Right cardiac atrium (tissue), 5 donors: ENCODE measurements at places on chromosomes 12 and 14. TPM values are rescaled to one million over a fixed set of nuclear protein-coding genes. Genes with fewer than 3 reads are reported as not detected.

- DNase-seq: no peak
Measured at GRCh38 chr12:114902665-114903064, 218.7 kb upstream of the TBX3 start.

DNA sequence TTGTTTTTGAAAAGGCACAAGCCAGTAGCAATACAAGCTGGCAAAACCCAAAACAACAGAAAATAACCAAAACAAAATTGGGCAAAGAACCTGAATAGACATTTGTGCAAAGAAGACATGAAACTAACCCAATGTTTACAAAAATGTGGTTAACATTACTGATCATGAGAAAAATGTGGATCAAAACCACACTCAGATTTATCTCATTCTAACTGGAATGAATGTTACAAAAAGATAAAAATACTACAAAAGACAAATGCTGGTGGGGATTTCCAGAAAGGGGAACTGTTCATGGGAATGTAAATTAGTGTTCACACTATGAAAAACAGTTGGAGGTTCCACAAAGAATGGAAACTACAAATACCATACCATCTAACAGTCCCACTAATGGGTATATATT is 26.6 kb downstream of the ASCL4 start:
- no peak for DNase-seq

DNA sequence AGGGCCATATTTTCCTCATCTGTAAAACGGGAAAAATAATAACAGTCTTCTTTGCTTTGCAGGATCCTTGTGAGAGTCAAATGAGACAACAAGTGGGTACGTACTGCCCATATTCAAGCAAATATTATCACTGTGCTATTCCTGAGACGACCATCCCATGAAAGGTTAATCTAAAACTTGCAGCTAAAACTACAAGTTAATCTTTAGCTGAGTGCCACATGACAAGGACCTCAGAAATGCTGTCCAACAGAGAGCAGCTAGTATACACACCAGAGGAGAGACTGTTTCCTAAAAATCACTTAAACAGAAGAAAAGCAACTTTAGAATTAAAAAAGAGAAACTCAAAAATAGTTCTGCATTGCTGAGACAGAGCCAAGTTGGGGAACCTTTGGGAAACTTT is 162.7 kb upstream of the TMTC2 start:
- DNase-seq: no peak

DNA sequence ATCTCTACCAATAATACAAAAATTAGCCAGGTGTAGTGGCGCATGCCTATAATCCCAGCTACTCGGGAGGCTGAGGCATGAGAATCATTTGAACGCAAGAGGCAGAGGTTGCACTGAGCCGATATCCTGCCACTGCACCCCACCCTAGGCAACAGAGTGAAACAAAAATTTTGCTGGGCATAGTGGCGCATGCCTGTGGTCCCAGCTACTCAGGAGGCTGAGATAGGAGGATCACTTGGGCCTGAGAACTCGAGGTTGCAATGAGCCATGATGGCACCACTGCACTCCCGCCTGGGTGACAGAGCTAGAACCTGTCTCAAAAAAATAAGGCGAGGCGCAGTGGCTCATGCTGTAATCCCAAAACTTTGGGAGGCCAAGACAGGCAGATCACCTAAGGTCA is 9.5 kb downstream of the ATXN2 start:
- no peak for DNase-seq

- DNase-seq: no peak
Measured at GRCh38 chr14:61889914-61890351, 127.7 kb downstream of the SNAPC1 start.

DNA sequence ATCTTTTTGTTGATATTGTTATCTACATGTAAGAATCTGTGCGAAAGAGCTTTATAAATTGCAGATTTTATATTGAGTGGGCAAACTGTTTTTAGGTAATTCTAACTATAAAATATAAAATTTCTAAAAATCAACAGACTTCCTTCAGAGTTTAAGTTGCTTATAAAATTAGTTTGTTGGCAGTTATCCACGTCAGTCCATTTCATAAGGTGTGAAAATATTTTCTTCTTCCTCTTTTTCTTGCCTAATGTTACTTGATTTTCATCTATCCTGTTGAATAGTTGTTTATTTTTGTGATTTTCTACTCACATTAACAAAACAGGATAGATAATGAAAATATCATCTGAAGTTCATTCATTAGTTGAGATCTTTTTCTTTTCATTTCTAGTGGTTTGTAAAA is 58.0 kb downstream of the RASSF8 start:
- DNase-seq: no peak

GRCh38 chr12:106342397-106343213 is 14.9 kb upstream of the POLR3B start:
- peak; percentile 88 for DNase-seq

DNA sequence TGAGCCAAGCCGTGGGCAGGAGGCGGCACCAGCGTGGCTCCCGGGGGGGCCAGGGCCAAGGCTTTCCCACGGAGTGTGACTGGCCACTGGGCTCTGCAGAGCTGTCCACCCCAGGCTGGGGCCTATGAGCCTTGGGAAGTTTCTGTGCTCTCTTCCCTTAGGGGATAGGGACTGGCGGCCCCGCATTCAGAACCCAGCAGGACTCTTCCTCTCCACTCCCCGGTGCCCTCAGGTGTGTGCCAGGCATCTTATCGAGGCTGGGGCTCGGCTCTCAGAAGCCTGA is 17.8 kb upstream of the EIF2B2 start:
- no peak for DNase-seq

- no peak for DNase-seq
Measured at GRCh38 chr14:96590190-96590864, 88.1 kb downstream of the PAPOLA start.

- no peak for DNase-seq
Measured at GRCh38 chr14:91243074-91243471, 1.4 kb downstream of the GPR68 start.

DNA sequence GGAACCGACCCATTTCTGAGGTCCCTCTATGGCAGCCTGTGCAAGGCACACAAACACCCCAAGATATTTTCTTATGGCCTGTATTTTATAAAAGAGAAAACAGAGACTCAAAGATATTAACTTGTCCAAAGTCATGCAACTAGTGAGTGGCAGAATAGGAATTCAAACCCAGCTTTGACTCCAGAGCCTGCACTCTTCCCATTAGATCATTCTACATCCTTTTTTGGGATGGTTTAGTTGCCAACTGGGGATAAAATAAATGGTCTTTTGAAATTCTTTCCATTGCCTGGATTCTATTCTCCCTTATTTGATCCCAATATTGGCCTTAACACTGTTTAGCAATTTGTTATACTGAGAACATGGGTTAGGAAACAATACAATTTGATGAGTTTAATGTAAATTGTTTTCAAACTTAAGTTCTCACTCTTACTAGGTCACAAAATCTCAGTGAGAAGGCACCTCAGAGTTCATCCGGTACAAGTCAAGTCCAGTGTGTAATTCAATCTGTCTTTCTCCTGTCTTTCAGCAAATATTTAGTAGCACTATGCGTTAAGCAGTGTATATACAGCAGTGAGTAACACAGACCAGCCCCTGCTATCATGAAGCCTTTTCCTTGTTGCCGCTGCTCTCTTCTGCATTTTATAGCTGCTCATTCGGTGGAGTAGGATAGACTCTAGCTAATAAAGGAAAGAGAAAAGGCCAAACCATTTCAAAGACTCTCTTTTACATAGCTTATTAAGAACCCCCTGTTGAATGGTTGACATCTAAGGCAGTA is 162.1 kb upstream of the IFNG-AS1 start:
- DNase-seq: no peak

GRCh38 chr12:4850857-4851380 is 58.8 kb upstream of the KCNA1 start:
- no peak for DNase-seq

- DNase-seq: peak; percentile 85
Measured at GRCh38 chr14:103188810-103189480, 65.7 kb downstream of the TNFAIP2 start.

GRCh38 chr14:95498622-95499353 is 17.7 kb downstream of the SYNE3 start:
- peak; percentile 51 for DNase-seq

DNA sequence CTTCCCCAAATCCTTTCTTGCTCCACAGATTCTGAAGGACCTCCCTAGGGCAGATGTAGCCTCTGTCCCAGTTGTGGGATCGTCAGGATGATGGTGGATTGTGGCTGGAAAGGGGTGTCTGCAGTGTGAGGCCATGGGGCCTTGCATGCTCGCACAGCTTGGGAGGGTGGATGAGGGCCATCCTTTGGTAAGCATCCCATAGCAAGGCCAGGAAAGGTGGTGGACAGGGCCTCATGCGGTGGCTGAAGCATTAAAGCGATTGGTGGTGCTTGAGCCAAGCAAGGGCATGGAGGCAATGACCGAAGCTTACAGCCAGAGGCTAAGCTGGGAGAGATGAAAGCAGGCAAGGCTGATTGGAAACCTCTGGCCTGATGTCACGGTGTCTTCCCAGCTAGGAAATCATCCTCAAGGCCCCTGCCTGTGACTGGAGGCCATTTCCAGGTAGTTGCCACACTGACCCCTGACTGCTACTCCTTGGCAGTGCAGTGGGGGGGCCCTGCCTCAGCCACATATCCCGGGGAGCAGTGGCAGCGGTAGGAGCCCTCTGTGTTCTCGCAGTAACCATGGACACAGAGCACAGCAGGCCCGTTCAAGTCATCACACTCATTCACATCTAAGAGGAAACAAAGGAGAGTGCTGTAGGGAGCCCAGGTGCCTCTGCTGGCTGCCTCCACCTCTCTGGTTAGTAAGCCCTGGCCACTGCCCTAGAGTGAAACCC is 7.0 kb downstream of the ISCA2 start:
- no peak for DNase-seq

- no peak for DNase-seq
Measured at GRCh38 chr12:71790331-71790730, 35.7 kb downstream of the RAB21 start.

- DNase-seq: no peak
Measured at GRCh38 chr14:34181338-34181737, 230.5 kb upstream of the EGLN3 start.

GRCh38 chr12:49059299-49060171 is 1.1 kb downstream of the KMT2D start:
- DNase-seq: peak; percentile 78

GRCh38 chr12:25364529-25365339 is 114.0 kb upstream of the KRAS start:
- DNase-seq: no peak

- DNase-seq: no peak
Measured at GRCh38 chr14:87994974-87995373, 2.0 kb upstream of the GALC start.

C12orf56 gene
- total RNA-seq: not detected

LRRC9 gene
- total RNA-seq: not detected

SOAT2 gene
- total RNA-seq: not detected
